ENCODE measurements at places on chromosomes 1 and 21.

GRCh38 chr1:235670157-235670776, 20.7 kb upstream of the GNG4 start:
- no peak for DNase-seq

DNA sequence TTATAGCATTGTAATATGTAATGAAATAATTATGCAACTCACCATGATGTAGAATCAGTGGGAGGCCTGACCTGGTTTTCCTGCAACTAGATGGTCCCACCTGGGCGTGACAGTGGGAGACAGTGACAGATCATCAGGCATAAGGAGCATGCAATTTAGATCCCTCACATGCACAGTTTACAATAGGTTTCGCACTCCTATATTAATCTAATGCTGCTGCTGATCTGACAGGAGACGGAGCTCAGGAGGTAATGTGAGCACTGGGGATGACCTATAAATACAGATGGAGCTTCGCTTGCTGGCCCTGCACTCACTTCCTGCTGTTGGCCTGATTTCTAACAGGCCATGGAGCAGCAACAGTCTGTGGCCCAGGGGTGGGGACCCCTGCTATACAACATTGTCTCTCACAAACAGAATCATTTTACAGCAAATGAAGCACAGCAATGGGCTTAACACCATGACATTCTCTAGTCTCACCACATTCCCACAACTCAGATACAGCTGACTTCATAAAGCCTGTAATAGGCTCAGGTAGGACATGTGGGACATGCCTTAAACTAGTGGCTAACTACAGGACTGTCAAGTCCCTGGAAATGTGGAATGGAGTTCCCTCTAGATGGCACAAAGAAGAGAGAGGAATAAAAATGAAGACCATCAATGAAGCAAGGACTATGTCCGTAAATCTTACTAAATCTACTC, 40.7 kb upstream of the SLC5A9 start:
- no peak for DNase-seq

GRCh38 chr1:203968761-203969160, 104.2 kb upstream of the SOX13 start:
- DNase-seq: no peak

GRCh38 chr1:247291833-247292561, 36.1 kb downstream of the VN1R5 start:
- DNase-seq: no peak

- DNase-seq: no peak
Measured at GRCh38 chr1:58975888-58976287, 192.0 kb upstream of the JUN start.

- DNase-seq: no peak
Measured at GRCh38 chr1:57124768-57125446, 159.1 kb upstream of the C8B start.

DNA sequence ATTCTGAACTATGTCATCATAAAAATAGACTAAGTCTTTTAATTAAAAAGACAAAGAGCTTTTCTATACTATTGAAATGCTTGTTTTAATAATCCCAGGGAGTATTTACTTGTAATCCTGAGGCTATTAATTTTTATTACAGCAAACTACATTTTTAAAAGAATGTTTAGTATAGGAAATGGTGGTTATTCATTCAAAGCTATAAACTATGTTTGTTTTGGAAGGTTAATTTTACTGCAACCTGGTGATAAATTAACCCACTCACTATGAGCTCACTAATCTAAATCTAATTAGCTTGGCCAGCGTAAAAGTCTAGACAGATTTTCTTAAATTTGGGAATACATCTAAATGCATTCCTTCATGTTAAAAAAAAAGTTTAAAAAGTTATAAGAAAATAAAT, 13.8 kb upstream of the EYA3 start:
- no peak for DNase-seq

DNA sequence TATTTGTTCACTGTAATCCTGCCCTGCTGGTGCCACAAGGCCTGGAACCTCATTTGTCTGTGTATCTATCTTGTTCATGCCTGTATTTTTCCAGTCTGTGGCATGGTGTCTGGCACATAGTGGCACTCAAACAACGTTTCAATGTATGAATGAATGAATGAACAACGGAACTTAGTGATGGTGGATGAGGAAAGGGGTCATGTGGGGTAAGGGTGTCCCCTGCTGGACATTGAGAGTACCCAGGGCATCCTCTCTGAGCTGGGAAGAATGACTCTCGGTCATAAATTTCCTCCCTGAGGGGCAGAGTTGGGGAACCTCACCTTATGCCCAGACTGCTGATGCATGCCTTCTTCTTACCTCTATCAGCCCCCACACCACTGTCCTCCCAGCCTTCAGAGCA, 18.9 kb upstream of the ZNF683 start:
- DNase-seq: no peak

- DNase-seq: no peak
Measured at GRCh38 chr1:14994841-14995437, 158.6 kb upstream of the TMEM51 start.

GRCh38 chr1:35536556-35537162, 20.5 kb downstream of the KIAA0319L start:
- DNase-seq: no peak

- DNase-seq: no peak
Measured at GRCh38 chr1:112711041-112711440, 4.1 kb downstream of the PPM1J start.

DNA sequence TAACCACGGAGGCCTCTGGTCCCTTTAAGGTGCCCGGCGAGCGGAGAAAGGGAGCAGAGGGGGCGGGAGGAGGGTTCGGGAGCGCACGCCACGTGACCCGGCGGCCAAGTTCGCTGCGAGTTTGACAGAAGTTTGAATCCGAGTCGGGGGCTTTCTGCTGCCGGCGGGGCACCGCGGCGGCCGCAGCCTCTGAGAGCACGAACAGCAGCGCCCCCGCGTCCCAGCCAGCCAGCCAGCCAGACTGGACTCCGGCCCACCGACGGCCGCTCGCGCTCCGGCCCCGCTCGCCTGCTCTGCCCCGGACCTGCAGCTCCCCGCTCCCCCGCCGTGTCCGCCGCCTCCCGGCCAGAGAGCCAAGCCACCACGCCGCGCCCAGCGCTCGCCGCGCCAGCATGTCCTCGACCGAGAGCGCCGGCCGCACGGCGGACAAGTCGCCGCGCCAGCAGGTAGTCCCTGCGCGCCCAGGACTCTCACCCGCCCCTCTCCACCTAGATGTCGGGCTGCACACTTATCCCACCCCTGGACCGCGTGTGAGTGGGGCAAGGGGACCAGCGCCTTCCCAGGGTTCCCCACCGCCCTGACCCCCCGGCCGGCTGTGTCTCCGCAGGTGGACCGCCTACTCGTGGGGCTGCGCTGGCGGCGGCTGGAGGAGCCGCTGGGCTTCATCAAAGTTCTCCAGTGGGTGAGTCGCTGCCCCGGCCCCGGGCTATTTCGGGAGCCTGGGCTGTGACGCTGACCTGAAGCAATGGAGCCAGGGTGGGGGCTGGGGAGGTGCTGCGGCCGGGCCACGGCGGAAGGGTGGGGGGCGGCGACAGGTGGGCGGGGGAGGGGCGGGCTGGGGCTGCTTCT, at the start of gene SYPL2:
TSS of gene SYPL2 (plus strand) at position 95 of the 849 bp plus-strand sequence. CDS start at position 393, 298 bp downstream.
- no peak for DNase-seq

DNA sequence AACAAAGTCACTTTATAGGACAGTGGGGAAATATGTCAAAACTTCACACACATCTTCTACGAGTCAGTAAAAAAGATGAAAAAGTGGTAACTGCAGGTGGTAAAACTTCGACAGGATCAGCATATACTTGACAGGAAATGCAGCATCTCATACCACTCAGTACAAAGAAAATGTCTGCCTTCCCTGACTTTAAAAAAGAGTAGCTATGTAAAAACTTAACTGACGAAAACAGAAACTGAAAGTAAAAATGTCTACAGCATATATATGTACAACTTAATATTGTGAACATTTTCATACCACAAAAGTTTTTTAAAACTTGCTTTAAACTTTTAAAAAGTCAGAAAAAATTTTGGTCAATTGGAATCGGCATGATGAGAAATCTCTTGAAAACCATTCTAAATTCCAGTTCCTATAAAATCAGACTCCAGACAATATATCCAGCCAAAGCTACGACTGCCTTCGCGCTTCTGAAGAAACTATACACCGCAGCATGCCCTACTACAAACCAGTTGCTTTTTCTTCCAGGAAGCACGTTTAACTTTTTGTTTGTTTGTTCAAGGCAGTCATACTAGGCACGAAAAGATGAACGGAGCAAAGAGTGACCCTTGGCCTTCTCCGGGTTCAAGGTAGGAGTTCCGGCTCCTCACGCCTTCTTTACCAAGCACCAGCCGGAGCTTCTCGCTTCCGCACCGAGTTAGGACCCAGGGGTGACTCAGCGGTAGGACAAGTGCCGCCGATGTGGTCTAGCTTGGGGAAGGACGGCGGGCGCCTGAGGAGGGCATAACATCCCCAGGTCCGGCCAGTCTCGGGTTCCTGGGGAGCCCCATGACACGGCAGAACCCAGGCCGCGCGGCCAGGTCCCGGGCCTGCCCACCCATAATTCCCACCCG, 612 bp downstream of the PSMA5 start:
- DNase-seq: no peak

- DNase-seq: no peak
Measured at GRCh38 chr1:70234733-70235132, 13.6 kb downstream of the SRSF11 start.

DNA sequence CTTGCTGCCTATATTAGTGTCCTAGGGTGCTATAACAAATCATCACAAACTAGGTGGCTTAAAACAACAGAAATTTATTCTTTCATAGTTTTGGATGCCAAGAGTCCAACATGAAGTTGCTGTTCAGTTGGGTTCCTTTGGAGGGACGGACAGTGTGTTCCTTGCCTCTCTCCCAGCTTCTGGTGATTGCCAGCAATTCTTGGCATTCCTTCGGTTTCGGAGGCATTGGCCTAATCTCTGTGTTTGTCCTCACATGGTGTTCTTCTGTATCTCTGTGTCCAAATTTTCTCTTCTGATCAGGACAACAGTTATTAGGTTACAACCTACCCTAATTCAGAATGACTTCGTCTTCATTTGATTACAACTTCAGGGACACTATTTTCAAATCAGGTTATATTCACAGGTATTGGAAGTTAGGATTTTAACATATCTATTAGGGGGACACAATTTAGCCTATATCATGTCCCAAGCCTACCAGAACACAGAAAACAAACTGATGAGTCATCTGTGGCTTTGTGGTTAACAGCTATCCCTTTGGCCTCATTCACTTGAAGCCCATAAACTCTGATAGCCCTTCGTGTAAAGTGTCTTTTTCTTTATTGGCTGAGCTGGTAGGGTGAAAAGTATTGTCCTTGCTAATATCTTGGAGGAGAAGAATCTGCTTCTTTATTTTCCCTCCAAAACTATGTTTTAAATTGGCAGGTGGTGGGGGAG, 83.2 kb upstream of the PAPPA2 start:
- no peak for DNase-seq

DNA sequence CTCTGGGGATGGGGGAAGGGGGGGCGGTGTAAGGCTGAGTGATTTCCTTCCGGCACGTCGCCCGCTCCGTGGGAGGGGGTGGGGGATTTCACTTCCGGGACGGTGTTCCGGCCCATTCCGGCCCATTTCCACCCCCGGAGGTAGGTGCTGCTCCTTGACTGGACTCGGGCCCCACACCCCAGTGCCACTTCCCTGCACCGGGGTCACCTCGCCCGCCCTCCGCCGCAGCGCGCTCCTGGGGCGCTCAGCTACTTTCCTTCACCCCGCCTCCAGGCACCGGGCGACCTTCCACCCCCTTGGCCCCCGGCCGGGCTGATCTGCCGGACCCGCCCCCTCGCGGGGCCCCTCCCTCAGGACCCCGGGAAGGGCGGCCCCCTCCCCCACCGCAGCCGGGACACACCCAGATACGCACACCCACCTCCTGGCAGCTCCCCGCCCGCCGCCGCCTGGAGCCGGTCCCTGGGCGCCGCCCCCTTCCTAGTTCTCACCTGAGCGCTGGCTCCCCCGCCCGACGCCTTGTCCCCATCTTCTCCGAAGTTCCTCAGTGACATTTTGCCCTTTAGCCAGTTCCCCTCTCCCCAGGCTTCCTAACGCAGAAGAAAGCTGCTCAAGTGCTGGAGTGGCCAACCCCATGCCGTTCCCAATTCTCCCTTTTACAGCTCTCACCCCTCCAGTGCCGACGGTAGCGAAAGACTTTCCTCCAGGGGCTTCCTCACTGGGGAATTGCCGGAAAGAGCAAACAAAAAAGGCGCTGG, at the start of gene ZBTB37:
TSS of gene ZBTB37 (plus strand) at position 115 of the 755 bp plus-strand sequence. CDS start 1,846 bp downstream, outside the sequence.
- peak; percentile 96 for DNase-seq

DNA sequence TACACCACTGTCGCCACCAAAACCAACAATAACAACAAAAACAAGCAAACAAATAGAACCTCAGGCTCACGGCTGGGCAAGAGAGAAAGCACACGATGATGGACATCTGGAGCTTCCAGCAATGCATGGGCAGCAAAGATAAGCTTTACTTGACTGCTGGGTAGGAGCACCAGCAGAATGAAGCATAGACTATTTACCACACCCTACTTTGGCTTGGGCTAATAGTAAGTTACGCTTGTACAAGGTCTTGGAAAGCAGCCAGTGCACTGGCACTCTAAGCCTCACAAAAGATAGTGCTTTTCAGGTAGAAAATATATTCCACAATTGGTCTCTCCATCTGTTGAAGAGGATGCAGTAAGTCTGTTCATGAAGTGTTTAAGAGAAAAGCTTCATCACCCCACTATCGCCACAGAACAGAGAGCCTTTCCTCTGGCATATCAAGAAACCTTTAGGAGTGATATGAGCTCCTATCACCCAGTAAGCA, 13.6 kb downstream of the ADIPOR1 start:
- no peak for DNase-seq

- no peak for DNase-seq
Measured at GRCh38 chr1:17711941-17712340, 43.2 kb upstream of the ACTL8 start.

DNA sequence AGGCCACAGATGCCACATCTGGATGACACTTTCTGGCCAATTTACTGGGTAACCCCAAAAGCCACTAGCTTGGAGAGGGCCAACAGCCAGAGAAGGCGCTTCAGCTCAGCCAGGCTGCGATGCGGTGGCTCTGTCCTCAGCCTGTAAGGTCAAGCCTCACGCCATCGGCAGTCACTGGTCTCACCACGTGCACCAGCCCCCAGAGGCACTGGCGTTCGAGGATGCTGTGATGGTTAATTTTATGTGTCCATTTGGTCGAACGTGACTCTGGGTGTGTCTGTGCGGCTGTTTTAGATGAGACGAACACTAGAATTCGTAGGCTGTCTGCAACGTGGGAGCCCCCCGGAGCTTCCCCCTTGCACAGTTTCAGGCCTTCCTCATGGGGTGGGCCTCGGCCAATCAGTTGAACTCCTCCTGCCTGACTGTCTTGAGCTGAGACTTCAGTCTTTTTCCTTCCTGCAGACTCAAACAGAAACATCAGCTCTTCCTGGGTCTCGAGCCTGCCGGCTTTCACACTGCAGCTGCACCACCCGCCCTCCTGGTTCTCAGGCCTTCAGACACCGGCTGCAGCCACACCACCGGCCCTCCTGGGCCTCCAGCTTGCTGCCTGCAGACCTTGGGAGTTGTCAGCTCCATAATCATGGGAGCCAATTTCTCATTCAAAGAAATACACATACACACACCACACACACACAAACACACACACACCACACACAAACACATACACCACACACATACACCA, 41.6 kb upstream of the SLC45A1 start:
- no peak for DNase-seq

Data from small intestine (tissue), 16 donors.